ENCODE measurements at places on chromosomes 5 and 9.

GRCh38 chr9:21696411-21696871 is 106.0 kb upstream of the MTAP start:
- no peak for DNase-seq

- DNase-seq: no peak
Measured at GRCh38 chr5:67015541-67016191, 180.9 kb downstream of the CD180 start.

DNA sequence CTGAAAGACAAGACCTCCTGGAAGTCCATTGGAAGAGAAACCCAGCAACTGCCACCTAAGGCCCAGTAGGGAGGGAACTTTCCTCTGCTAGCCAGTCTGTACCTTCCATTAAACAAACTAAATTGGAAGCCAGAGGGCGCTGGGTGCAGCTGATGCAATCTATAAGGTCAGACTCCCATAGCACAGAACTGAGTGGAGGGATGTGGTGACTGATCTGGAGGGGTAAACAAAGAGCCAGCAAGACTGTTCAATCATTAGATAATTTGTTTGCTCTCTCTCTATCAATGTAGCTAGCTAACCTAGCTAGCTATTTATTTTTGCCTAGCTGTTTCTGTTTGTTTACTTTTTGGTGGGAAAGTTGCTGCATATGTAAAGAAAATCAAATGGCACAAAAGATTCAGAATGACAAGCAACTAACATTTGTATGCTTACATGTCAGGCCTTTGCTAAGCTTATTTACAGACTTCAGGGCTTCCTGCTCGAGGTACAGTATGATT is 291.8 kb upstream of the DAB2 start:
- peak; percentile 0 for DNase-seq

- no peak for DNase-seq
Measured at GRCh38 chr5:83312663-83313062, 158.9 kb upstream of the VCAN start.

DNA sequence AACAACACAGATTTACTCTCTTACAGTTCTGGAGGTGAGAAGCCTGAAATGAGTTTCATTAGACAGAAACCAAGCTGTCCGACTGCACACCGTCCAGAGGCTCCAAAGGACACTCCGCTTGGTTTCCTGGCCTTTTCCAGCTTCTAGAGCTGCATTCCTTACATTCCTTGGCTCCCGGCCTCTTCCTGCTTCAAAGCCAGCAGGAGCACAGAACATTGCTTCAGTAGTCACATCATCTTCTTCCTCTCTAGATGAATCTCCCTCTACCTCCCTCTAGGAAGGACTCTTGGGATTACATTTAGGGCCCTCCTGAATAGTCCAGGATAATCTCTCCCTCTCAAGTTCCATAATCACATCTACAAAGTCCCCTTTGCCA is 213.3 kb downstream of the CDK5RAP2 start:
- DNase-seq: no peak

DNA sequence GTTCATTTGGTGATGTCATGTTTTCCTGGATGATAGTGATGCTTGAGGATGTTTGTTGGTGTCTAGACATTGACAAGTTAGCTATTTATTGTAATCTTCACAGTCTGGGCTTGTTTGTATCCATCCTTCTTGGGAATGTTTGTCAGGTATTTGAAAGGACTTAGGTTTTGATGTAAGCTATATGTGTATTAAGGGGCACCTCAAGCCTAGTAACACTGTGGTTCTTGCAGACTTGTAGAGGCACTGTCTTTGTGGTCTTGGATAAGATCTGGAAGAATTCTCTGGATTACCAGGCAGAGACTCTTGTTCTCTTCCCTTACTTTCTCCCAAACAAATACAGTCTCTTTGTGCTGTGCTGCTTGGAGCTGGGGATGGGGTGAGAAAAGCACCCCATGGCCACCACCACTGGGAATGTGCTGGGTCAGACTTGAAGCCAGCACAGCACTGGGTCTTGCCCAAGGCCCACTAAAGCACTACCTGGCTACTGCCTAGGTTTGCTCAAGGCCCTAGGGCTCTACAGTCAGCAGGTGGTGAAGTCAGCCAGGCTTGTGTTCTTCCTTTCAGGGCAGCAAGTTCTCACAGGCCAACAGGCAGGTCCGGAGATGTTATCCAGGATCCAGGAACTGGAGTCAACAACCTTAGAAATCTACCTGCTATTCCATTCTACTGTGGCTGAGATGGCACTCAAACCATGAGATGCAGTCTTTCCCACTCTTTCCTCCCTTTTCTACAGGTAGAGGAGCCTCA is 49.3 kb upstream of the GNA14 start:
- no peak for DNase-seq

DNA sequence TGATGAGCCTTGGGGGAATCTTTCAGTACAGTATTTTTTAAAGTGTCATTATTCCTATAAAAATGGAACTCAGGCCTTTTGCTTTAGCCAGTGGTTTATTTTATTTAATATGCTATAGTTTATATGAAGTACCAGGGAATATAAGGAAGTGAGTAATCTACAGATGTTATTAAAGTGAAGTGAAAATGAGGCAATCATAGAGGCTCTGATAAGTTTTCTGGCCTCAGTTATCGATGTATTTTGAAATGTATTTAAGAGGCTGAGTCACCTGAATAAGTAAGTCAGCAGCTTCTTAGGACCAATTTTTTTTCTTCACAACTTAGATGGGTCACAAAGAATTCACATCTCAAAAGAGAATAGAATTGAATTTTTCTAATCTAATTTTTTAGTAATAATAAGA is 829.0 kb downstream of the DNAH5 start:
- no peak for DNase-seq

DNA sequence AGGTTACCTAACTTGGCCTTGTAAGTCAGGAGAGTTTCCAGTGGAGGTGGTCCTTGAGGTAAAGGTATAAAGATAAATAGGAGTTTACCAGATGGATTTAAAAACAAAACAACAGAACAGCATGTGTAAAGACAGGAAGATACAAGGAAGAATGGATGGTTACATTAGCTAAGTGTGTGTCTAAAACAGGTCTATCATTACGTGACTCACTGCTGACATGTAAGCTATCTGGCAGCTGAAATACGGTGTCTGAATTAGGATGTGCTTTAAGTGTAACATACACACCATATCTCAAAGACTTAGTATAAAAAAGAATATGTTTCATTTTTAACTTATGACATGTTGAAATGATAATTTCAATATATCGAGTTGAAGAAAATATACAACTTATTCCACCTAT is 405.1 kb upstream of the ADAMTSL1 start:
- no peak for DNase-seq

DNA sequence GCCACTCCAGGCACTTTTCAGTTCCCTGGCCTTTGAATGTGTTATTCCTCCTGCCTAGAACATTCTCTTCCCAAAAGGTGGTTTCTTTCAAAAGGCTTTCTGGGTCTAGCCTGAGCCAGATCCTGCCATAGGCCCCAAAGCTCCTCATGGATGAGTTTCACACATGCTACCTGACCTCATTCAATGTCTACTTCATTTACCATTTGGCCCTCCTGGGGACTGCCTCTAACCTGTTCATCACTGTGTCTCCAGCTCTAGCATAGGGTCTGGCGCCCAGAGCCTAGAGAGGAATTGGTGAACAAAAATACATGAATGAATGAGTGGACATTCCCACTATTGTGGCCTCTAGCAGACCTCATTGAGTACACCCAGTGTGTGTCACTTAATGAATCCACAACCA is 5.4 kb upstream of the P4HA2 start:
- no peak for DNase-seq

DNA sequence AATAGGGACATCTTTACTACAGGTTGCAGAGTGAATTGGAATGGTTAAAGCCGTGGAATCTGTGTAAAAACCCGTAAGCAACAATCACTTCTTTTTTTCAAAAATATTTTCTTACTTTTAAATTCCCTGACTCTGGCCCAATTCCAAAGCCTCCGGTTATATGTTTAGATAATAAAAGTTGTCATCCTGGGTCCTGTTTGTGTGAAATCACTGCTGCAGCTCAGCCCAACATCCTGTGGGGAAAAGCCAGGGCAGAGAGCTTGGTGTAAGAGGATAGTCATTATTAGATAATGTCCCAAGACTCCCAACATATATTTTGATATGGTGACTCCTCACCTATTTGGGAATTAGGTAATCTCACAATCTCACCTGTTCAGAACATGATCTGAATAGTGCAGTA is 586.0 kb upstream of the BRINP1 start:
- no peak for DNase-seq

GRCh38 chr5:71925608-71926091 is 181.6 kb upstream of the MAP1B start:
- no peak for DNase-seq

DNA sequence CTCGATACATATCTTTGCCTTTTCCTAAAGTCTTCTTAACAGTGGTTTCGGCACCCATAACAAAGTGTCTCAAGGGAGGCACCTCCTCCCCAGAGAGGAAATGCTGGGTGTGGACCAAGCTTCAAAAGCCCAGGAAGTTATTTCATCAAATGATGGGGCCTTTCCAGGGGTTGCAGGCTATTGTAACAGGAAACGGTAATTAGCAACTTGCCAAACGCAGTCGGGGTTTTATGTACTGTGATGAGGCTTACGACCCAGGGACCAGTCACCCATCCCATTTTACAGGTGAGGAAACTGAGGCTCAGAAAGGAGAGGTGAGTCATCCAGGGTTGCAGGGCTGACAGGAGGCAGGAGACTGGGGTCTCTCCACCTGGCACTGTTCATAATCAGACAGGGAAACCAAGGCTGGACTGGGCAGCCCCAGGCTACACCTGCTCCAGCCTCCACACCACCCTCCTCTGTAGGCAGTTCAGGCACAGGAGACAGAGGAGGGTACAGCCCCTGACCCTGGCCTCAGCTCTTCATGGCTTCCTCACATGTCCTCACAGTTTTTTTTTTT is 30.0 kb upstream of the SUSD3 start:
- DNase-seq: no peak

DNA sequence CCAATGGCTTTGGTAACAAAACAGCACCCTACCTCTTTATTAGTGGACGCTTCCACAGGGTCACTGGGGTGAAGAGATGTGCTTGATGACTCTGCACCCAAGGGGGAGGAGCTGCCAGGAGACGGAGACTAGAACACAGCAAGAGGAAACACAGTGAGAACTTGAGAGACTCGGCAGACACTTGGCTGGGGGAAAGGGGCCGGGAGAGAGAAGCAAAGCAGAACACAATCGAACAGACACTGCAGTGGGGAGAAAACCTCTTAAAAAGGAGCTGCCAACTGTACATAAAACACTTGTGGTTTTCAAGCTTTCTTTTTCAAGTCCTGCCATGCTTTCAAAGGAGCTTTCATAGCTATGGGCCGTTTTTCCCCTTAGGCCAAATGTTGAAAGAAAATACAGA is 151.0 kb downstream of the ENTREP1 start:
- DNase-seq: no peak

GRCh38 chr9:133477992-133478850 is 678 bp downstream of the SLC2A6 start:
- no peak for DNase-seq

- DNase-seq: no peak
Measured at GRCh38 chr5:93800988-93801811, 59.8 kb upstream of the POU5F2 start.

- no peak for DNase-seq
Measured at GRCh38 chr9:131487621-131488031, 15.1 kb upstream of the POMT1 start.

DNA sequence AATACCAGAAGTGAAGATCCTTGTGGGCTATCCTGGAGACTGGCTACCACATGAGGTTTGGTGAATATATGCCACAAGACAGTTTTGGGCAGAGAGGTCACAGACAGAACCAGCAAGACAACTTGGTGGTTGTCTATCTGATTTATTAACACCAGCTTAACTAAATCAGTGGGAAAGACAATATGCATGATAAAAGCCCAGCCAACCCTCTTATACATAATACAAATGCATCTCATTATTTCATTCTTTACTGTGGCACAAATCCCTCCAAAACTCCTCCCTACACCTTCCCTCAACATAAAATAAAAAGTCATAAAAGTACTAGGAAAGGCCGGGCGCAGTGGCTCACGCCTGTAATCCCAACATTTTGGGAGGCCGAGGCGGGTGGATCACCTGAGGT is 8.1 kb downstream of the HINT1 start:
- no peak for DNase-seq

DNA sequence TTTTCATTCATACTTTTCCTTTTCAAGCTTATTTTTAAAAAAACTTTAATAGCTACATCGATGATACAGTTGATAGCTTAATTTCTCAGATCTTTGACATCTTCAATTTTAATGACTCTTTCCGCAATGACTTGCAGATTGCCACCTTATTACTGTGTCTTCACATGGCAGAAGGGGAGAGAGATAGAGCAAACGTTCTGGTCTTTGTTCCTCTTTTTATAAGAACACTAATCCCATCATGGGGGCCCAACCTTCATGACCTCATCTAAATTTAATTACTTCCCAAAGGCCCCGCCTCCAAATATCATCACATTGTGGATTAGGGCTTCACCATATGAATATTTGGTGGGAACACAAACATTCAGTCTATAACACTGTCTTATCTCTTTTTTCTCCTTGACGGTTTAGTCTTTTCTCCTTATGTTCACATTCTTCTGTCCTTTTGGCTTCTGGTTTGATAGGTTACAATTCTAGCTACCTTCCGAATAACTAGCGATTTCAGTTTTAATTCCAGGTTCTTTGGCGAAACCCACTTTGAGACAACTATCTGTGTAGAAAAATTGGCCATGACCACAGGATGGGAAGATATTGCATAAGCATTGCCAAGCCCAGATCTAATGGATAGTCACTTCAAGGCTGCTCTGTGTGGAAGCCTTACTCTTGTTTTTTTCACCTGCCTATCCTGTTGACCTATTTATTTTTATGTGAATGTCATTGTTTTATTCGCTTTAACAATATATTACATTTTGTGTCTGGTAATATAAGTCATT is 5.0 kb downstream of the ZNF189 start:
- DNase-seq: no peak

DNA sequence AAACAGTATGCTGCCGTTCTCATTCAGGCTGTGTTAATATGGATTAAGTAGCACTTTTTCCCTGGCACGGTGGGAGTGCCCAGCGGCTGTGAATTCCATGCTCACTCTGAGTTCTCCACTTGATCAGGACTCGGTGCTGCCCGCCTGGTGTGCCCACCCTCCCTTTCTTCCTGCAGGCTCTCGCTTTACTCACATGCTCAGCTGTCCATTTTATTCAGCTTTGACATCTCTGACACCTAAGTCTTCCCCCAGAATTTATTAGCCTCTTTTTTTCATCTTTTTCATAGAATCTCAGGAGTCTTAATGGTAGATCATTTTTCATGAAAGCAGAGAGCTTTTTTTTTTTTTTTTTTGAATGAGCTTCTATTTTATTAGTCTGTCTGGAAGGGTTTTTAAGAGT is 626.5 kb downstream of the IRX1 start:
- DNase-seq: no peak

DNA sequence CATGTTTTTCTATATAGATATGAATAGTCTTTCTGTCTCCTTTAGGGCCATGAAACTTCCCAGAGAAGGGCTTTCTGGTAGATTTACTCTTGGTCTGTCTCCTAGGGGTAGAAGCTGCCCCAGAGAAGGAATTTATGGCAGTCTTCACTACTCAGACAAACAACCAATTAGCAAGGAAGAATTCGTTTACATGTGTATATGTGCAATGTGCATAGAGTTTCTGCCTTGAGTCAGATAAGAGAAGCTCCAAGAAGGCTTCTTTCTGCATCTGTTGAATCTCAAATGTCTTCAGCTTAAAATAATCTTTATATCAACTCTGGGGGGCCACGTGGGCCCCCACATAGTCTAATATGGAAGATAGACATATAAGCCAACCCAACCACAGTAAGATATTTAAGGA is 7.6 kb upstream of the CLINT1 start:
- DNase-seq: no peak
